G401 (cell line): ENCODE measurements at places on chromosomes 12 and 14.
A peak's percentile ranks its signal among the peaks of the same experiment; 100 is the strongest.

GRCh38 chr14:75165586-75166391, 10.6 kb downstream of the TMED10 start:
- peak; percentile 16 for DNase-seq

DNA sequence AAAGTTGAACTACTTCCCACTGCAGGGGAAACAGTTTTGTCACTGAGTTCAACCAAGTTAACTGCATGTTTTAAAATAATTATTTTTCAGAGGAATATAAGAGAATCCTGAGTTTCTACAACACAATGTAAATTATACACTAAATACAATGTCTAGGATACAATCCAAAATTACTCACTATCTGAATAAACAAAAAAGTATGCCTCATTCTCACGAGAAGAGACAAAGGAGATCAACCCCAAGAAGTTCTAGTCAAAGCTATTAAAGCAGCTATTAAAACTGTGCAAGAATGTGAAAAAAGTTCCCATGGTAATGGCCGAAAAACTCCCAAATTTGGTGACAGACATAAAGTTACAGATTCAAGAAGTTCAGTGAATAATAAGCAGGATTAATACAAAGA, 8.8 kb upstream of the KCNK13 start:
- DNase-seq, result no peak

DNA sequence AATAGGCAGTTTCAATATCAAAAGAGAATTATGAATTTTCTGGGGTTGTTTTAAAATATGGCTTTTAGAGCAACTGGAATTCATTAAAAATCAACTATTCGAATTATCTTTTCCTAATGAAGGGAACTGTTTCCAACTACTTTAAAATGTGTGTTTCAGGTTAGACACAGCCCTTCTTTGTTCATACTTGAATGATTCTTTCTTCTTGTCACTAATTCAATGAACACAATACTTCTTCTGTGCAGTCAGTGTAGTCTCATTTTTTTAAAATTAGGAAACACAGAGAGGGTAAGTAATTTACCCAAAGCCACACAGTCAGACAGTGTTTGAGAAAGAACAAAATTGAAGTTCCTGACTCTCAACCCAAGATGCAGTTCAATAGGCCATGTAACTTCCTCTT, 414.0 kb downstream of the CCDC91 start:
- no peak for DNase-seq

DNA sequence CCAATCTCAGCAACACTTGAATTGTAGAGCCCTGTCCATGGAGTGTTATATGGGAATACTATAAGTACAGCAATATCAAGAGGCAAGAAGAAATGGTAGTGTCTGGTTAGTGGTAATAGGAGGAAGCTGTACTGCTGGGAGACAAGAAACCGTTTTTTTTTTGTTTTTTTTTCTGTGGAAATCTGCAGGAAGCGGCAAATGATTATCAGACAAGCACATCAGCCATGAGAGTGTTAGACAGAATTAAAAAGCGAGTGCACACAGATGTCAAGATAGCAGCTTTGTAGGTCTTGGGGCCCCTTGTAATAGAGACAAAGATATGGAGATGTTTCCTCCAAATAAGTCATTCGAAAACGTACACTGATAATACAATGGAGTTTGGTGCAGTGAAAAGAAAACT, 6.7 kb downstream of the TESPA1 start:
- DNase-seq, result no peak

GRCh38 chr14:106308839-106309389, 782.5 kb downstream of the TMEM121 start:
- peak; percentile 4 for DNase-seq

- peak; percentile 43 for DNase-seq
Observed at GRCh38 chr12:108446766-108447165, 68.3 kb upstream of the FICD start.

DNA sequence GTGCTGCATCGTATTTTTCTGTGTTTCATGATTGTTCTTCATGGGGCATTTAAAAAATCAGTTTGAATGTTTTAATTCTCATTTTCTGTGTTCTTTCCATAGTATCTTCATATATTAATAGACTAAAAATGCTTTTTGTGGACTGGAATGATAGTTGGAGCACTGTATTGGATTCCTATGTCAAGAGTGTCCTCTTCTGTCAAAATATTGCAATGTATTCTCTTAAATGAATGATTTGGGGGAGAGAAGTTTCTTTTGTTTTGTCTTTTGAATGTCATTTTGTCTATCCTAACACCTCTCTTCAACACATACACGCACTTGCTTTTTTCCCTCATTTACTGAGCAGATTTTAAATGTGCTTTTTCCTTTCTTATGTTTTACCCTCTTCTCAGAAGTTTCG, 4.7 kb upstream of the EIF2S3B start:
- DNase-seq, result no peak

DNA sequence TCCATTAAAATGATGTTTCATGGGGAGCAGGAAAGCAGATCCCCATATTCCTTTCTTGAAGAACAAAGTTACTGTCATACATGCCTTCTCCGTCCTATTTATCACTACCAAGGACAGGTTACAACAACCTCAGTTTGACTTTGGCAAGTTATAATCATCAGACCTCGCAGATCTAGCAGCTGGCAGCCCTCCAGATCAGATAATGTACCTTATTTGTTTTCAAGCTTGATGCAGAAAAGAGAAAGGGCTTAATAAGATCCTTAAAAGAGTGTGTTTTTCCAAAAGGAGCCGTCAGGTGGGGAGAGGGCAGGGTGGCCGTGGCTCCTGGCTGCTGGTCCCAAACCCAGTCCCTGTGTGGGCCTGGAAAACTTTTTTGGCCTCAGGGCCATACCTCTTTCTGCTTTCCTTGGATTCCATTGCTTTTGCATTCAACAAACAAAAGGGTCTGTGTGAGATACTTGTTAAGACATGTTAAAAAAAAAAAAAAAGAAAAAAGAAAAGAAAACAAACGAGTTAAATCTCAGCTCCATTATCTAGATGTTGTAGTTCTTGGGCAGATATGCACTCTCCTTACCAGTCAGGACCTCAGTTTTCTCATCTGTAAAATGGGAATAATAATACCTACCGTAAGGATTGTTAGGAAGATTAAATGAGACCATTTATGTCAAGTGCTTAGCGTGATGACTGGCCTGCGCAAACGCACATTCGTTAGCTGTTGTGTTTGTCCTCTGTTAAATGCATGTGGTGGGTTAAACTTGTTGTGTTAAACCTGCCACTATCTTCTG, 64.6 kb downstream of the B4GALNT3 start:
- no peak for DNase-seq

DNA sequence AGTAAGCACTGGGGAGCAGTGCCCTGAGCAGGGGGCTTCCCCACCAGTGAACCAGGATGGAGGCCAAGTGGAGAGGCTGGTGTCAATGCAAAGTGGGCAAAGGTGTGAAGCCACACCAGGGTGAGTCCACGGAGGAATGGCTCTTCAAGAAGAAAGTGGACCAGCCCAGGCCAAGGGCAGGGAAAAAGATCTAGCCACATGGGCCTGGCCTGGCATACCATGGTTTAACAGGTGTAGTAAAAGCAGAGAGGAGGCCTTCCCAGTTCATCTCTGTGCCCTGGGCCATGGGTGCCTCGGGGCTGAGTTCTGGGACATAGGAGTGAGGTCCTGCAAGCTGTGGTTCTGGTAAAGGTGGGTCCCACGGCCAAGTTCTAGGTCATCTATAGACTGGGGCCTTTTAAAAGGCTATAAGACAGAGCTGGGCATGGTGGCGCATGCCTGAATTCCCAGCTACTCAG, 153.4 kb downstream of the DPF3 start:
- DNase-seq, result no peak

DNA sequence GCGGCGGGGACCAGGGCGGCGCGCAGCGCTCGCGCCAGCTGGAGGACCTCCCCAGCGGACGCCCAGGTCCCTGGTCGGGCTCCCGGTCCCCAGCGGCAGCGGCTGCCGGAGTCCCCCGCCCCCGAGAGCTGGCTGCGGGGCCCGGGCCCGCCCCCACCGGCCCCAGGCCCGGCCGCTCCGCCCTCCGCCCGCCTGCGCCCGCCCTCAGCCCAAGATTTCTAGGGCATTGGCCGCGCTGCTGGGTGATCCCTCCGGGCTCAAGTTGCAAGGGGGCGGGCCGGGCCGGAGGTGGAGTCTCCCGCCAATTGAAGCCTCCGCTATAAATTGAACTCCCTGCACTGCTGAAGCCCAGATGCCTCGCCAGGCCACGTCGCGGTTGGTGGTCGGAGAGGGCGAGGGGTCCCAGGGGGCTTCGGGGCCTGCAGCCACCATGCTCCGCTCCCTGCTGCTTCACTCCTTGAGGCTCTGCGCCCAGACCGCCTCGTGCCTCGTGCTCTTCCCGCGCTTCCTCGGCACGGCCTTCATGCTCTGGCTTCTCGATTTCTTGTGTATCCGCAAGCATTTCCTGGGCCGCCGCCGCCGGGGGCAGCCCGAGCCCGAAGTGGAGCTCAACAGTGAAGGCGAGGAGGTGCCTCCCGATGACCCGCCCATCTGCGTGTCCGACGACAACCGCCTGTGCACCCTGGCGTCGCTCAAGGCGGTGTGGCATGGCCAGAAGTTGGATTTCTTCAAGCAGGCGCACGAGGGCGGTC, at the start of gene DIO3:
DIO3 (plus strand) TSS at position 351 of the 752 bp plus-strand sequence.
- no peak for DNase-seq

DNA sequence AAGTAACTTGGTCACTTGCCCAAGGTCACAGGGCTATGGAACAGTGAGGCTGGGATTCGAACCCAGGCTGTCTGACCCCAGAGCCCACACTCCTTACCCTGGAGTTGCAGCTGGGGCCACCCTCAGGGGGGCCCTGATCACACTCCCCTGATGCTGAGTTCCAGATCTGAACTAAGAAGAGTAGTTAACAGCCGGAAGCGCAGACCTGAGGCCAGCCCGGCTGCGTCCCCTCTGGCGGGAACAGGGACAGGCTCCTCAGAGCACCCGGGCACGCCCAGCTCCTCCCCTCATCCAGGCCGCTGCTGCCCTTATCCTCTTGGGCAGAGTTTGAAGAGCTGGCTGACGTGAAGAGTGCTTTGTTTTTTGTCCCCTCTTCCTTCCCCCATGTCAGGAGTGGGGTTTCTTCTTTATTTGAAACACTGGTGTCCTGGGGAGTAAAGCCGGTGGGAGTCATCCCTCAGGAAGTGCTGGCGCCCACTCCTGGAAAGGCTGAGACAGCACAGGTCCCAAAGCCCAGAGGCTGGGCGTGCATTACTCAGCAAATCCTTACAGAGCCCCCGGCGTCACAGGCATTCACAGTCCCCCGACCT, 8.7 kb downstream of the PHB2 start:
- DNase-seq, result peak; percentile 33

DNA sequence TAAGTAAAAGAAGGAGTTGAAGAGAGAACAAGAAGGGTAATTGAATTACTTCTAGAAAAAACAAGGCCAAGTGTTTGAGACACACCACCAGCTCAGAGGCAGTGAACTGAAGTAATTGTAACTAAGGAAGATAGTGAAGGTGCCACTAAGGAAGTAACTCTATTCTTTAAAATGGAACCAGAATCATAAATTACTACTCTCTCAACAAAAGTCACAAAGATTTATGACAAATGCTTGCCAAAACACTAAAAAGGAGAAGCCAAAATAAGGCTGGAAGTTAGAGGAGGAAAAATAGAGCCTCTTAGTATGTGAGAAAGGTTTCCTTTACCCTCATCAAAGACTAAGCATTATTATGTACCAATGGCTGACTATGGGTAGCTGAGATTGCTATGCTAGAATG, 208.5 kb downstream of the MDGA2 start:
- no peak for DNase-seq

- DNase-seq, result no peak
Observed at GRCh38 chr14:50116966-50117365, 594 bp upstream of the VCPKMT start.

- DNase-seq, result no peak
Observed at GRCh38 chr14:95134304-95134933, 22.9 kb downstream of the DICER1 start.

DNA sequence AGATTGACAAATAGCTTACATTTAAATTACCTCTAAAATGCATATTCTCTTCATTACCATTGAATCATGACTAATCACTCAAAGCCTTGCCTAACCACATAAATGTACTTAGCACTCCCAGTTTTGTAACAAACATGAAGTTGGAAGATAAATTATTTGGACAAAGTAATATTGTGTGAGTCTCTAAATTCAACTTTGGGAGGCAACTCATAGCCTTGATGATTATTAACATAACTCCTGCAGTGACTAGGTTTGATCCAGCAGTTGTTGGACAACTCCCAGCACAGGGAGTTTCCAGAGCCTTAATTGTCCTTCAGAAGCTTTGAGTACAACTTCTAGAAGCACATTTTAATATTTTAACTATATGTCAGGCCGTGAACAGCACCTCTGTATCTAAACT, 153.4 kb upstream of the PDZRN4 start:
- DNase-seq, result no peak

DNA sequence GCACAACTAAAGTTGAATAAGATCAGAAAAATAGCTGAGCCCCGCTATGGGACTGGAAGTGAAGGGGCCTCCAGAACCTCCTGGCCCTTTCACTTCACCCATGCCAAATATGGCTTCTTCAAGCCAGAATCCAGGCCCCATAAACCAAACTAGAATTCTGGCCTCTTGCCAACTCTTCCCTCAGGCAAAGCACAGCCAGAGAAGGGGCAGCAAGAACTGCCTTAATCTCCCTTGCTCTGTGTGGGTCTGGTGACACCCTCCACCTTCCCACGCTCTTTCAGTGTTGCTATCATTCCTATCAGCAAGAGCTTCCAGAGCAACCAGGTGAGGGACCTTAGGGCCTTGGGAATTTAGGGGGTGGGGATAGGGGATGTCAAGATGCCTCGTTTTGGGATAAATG, 3.1 kb upstream of the PNMA1 start:
- DNase-seq, result peak; percentile 67

- DNase-seq, result no peak
Observed at GRCh38 chr12:34402228-34402898, 380.1 kb downstream of the ALG10 start.

- peak; percentile 61 for DNase-seq
Observed at GRCh38 chr14:99597911-99598600, 6.0 kb downstream of the CCDC85C start.

GRCh38 chr14:64701660-64702059, 2.6 kb upstream of the PLEKHG3 start:
- DNase-seq, result no peak

DNA sequence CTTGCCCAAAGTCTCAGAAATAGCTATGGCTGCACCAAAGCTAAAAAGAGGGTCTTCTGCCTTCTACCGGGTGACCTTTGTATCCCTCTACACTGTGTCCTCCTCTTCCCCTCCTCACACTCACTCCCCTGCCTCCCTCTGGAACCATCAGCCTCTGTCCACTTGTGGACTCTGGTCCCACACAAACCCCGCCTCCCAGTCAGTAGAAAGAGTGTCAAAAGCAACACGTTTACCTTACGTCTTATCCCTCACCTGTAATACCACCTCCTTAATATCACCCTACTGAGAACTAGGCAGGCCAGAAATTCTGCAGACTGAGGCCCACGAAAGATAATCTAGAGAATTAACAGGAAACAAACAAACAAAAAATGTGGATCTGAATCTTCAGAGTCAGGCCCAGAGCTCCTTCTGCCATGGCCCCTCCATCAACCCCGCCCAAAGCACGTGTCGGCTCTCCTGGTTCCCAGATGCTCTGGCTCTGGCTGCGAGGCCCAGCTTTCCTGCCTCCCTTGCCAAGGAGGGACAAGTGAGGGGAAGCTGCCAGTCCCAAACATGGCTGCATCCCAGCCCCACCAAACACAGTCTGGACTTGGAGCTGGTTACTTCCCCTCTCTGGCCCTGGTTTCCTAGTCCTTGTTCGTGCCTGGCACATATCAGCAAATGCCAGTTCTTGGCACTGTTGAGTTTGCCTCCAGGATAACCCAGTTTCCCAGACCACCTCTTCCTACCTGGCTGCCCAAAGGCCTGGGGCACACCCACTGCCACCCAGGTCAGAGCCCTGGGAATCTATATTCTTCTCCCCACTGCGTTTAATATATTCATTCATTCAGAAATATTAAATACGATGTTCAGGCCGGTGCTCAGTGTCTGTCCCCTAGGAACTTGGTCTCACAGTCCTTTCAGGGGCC, 2.7 kb downstream of the ACTN1 start:
- peak; percentile 73 for DNase-seq
